ENCODE measurements at places on chromosomes 7 and 10.

DNA sequence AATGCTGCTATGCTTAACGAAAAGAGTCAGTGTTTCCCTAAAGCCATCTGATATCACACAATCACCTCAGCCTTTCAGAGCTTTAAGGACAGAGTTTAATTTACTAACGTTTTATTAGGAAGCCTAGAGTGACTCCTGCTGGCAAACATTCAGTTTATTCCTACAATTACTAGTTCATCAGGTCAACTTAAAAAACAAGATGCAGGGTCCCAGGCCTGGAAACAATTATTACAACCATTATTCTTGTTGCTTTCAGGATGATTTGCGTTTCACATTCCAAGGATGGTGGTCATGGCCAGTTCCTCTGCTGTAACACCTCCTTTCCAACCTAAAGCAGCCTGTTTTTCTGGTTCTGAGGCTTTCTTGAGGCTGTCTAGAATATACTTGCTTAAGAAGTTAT lies 1.5 kb upstream of the FAM53B start:
- peak; percentile 86 for DNase-seq

GRCh38 chr10:132121511-132121830 lies 55.7 kb downstream of the JAKMIP3 start:
- no peak for DNase-seq

DNA sequence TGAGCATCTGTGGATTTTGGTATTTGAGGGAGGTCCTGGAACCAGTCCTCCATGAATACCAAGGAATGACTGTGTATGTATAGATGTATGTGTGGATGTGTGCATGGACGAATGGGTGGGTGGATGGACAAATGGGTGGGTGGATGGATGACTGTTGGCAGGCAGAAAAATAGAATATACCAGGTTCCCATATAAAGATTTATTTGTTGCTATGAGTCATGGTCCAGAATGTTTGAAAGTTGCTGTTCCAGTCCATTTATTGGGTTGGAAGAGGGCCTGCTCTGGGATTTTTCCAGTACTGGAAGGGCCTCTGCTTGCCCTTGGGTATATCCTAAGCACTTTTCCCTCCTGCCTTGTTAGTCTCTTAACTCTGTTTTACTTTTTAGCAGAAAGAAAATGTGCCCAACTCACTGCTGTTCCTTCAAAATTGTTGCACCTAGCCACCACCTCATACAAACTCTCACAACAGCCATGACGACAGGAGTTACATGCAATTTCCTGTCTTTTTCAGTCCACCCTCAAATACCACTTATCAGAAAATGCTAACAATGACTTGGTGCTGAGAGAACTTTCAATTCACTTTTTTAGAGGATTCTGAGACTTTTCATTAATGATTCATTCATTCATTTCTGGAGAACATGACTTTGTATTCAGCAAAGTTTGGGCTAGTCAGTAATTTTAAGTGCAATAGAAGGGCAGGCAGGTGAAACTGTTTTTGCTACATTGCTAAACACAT lies 108.1 kb downstream of the EEPD1 start:
- no peak for DNase-seq

DNA sequence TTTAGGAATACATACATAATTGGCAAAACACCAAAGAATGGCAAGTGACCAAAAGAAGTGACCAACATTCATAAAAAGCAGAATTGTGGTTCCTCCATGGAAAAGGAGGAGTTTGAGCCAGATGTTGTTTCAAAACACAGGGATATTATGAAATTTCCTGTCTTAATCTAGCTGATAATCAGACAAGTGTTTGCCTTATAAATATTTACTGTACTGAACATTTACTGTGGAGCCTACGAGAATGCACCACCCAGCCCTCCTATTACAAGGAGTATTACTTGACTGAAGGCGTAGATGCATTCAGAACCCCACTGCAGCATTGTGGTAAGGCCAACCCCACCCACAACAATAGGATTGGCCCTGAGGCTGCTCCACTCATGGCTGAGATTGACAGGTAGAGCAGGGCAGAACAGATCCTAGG lies 118.9 kb downstream of the AKR1D1 start:
- DNase-seq, result peak; percentile 92

DNA sequence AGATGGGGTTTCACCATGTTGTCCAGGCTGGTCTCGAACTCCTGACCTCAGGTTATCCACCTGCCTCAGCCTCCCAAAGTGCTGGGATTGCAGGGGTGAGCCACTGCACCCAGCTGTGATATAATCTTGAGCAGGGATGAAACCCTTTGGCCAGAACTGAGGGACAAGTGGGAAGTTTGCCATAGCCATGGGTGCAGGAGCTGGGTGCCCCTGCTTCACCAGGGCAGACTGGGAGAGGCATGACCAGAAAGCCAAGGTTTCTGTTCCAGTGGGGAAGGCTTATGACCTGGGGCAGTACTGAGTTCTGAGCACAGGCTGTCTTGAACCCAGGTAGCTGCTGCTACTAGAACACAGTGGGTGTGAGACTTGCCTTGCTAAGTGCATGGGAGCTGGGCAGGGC lies 40.5 kb upstream of the CDK13 start:
- DNase-seq, result no peak

DNA sequence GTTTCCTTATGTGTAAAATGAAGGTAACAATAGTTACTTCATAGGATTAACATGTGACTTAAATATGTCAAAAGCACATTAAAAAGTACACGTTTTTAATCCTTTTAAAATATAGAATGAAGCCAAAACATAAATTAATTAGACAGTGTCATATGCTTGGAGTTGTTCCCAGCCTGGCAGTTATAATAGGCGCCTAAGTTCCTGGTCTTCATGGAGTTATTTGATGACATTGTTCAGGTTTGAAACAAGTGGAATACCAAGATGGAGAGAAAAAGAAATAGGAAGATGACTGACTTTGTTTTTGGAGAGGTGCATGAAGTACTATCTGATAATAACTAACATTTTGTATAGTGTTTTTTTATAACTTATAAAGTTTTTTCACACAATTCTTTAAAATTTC lies 67.3 kb downstream of the ZNRF2 start:
- DNase-seq, result no peak

- no peak for DNase-seq
Observed at GRCh38 chr10:69626826-69627225, 3.2 kb upstream of the FAM241B start.

GRCh38 chr10:128854963-128855362 lies 612.1 kb upstream of the MGMT start:
- peak; percentile 95 for DNase-seq

DNA sequence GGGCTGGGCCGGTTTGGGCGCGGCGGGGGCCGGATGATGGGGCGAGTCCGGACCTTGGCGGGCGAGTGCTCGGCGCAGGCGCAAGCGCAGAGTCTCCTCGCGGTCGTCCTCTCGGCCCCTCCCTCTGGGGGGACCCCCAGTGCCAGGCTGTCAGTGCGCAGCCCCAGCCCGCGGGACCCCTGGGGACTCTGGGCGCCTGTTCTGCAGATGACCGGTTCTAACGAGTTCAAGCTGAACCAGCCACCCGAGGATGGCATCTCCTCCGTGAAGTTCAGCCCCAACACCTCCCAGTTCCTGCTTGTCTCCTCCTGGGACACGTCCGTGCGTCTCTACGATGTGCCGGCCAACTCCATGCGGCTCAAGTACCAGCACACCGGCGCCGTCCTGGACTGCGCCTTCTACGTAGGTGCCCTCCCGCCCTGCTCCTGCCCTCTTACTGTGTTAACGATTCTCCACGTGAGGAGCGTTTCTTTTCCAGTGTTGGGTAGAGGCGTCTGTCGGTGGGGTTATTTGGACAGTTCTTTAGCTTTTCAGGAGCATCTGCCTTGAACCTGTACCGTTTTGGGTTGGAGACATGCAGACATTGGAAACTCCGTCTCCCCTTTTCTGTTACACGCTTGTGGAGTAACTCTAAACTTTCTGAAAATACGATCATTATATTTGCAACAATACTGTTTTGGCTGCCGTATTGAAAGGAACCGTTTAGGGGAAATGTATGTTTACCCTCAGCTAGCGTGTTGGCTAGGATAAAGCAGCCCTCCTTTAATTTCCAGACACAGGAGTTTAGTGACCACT lies 706 bp downstream of the BUB3 start:
- DNase-seq, result peak; percentile 65

- DNase-seq, result no peak
Observed at GRCh38 chr10:98128802-98129201, 5.7 kb upstream of the R3HCC1L start.

- DNase-seq, result peak; percentile 26
Observed at GRCh38 chr7:115678086-115678982, 352.2 kb downstream of the TFEC start.
